Retinal pigment epithelial cell (primary cell): ENCODE measurements at places on chromosomes 1 and 21.

DNA sequence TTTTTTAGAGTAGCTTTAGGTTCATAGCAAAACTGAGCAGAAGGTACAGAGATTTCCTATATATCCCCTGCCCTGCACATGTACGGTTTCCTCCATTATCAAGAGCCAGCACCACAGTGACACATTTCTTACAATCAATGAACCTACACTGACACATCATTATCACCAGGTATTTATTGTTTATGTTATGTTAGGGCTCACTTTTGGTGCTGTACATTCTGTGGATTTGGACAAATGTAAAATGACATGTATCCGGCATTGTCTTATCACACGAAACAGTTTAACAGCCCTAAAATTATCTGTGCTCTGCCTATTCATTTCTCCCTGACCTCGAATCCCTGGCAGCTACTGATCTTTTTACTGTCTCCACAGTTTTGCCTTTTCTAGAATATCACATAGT lies 93.7 kb upstream of the DPH5 start:
- no peak for DNase-seq

GRCh38 chr1:11520531-11521233 lies 41.7 kb downstream of the DISP3 start:
- DNase-seq, result no peak

GRCh38 chr1:225980005-225980836 lies 18.9 kb downstream of the SDE2 start:
- no peak for DNase-seq

- DNase-seq, result no peak
Observed at GRCh38 chr1:100786870-100787269, 67.3 kb downstream of the VCAM1 start.

GRCh38 chr1:228268881-228269265 lies 61.0 kb downstream of the OBSCN start:
- DNase-seq, result no peak

DNA sequence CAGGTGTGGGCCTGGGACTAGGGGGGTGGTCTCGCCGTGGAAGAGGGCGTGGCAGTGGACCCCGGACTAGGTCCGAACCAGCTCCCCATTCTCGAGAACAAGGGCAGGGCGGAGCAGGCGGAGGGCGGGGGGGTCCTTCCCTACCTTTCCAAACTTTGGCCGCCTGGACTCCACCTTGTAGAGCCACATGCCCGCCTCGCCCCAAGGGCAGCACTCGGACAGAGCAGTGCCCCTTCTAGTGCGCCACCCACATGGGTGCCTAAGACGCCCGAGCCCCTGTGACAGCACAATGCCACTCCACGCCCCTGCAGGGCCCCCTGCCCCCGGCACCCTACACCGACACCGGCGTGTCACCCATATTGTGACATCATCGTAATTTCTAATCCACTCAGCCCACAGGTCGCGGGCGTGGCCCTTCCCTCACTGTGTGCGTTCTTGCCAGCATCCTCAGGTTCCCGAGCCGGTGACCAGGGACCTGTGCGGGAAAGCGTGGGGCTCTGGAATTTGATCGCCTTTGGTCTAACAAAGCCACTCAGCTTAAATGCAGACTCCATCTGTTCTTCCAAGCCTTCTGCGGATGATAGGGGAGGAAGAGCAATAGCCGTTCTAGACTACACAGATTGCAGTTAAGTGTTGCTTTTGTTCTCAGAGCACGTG lies 553 bp upstream of the STMN1 start:
- DNase-seq, result no peak

DNA sequence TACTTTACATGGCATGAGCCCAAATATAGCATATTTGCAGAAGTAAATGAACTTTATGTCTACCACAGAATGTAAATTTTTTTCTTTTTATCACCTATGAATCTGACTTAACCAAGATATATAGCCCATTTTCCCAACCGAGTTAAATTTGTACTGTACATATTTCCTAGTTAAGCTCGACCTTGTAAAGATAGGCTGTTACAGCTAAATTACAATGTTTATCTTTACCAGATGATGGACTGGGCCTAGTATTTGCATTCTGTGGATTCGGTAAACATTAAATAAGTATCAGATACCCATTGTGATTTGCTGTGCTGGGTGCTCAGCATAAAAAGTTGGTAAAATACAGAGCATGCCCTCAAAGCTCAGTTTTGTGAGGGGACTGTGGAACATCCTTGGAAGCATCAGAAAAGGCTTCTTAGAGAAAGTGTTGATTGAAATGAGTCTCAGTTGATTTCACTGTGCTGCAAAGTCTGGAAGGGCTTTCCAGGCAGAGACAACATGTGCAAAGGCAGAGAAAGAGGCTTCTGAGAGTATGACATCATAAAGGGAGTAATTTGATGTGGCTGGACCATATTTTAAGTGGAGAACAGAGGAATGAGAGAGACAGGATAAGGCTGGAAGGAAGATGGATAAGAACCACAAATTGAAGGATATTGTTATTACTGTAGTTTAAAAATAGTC lies 27.4 kb downstream of the MORC3 start:
- no peak for DNase-seq

DNA sequence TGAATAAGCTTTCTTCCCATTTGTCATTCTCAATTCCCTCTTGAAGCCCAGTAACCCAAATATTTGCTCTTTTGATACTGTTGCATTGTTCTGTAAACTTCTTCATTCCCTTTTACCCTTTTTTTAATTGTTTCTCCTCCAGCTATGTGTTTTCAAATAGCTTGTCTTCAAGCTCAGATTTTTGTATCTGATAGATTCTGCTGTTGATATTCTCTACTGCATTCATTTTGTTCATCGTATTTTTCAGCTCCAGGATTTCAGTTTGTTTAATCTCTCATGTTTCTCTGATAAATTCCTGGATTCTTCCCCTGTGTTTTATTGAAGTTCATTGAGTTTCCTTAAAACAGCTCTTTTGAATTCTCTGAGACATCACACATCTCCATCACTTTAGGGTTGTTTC lies 51.8 kb downstream of the PKN2 start:
- DNase-seq, result no peak

DNA sequence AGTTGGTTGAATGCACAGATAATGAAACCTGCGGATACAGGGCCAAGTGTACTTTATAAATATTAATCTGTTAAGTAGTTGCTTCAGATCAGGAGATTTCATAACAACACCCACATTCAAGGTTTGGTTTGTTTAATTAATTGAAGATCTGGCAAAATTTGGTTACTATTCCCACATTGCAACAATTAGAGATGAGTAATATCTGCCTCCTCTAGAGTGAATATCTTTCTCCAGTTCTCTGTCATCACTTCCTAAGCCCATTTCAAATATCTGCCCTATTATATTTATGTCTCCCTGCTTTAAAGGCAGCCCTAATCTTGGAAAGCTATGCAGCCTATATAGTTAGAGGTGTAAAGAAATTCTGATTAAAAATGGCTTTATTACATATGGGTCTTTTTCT lies 61.4 kb downstream of the PPP2R5A start:
- no peak for DNase-seq

- no peak for DNase-seq
Observed at GRCh38 chr1:43247256-43247921, 22.4 kb upstream of the TMEM125 start.

- DNase-seq, result no peak
Observed at GRCh38 chr1:162367073-162367472, 9.6 kb downstream of the SPATA46 start.

GRCh38 chr1:61455400-61455799 lies 269.5 kb downstream of the TM2D1 start:
- DNase-seq, result no peak

DNA sequence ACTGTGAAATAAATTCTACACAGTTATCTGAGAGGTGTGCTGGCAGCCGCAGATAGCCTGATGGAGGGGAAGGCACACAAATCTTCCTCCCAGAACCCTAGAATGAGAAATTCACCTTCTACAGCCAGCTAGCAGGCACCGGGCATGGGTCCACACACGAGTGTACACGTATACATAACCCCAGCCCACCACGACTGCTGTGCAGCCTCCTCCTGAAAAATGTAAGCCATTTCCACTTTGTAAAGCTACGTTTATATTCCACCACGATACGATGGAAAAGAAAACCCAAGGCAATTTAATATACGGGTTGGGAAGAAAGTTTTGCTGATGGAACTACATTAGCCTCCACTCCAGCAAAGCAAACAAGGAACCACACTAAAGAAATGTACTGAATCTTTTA lies 1.8 kb downstream of the BTG3 start:
- no peak for DNase-seq
